Osteocyte (in vitro differentiated cells): ENCODE measurements at places on chromosomes 12 and 14. TPM values are rescaled to one million over a fixed set of nuclear protein-coding genes. Genes with fewer than 3 reads are reported as not detected.

The LYZ gene
- 0.21 TPM in 1 of 2 replicates, not detected in the other for total RNA-seq

The TMEM263 gene
- total RNA-seq, result 96.1 and 105 TPM in 2 replicates

The PRH2 gene
- not detected in 2 replicates for total RNA-seq

The KRT79 gene
- total RNA-seq, result not detected in 2 replicates
